ENCODE measurements at places on chromosomes 2 and 18.

DNA sequence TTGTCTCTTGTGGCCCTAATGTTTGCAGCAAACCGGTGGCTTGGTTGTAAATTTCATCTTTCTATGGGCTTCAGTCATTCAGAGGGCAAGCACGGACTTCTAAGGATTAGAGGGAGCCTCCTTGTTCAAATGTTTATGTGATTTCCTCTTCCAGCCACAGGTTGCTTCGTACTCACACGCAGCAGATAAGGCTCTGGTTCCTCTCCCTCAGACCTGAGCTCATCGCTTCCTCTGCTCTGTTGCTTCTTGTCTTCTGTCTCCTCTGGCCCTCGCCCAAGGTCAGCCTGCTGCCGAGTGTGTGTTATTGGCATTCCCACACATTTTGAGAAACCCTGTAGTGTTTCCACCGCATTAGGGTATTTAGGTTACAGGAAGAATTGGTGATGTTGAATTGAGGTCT, 44.0 kb downstream of the MYL12B start:
- DNase-seq, result no peak

- DNase-seq, result no peak
Measured at GRCh38 chr2:134436706-134437105, 182.8 kb downstream of the MGAT5 start.

GRCh38 chr18:7388741-7389140, 157.9 kb downstream of the LRRC30 start:
- DNase-seq, result no peak

DNA sequence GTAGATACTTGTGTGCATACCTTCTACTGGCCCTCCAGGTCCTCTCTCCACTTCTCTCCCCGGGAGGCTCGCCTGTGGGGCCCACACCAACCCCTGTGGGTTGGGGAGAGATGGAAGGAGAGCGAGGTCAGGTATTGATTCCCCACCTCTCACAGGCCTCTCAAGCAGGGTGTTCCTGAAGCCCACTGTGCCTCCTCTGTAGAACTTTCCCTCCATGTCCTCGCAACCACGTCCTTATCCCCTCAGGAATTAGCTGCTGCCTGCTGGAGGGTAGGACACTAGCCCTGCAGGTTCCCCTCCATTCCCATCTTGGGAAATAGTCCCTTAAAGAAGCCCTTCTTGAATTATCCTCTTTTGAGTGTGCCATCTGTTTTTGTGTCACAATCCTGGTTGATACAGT, 38.9 kb upstream of the KLF11 start:
- DNase-seq, result no peak

- no peak for DNase-seq
Measured at GRCh38 chr2:190996338-190996946, 17.5 kb downstream of the STAT1 start.

DNA sequence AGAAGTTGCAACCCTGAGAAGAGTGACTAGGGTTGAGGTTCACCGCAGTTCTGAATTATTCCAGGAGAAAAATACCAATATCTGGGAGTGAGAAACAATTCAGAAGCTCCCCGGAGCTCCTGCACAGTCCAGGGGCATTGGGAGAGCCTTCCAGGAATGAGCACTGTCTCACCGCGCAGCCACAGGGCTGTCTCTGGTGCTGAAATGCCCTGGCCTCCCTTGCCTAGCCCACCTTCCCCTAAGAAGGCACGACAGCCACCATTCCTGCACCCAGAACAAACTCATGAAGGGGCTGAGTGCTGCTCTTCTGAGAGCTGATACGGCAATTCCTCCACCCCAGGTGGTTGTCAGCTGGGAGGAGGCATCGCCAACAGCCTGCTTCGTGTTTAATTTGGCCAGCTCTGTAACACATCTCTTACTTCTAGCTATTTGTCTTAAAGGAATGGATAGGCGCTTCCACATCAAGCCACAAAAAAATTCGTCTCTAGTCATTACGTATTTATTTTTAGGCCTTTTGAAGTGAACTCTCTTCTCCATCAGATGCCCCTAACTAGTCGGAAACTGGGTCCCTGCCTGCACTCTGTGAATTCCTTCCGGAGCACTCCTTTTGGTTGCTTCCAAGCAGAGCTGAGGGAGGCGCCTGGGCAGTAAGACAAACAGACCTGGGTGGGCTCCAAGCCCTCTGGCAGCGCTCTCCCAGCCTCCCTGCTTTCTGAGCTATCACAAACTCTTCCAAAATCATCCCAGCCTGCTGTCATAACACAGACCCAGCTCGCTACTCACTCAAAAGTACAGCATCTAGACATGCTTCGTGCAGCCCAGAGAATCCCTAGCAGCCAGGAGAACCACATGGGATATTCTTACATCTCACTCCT, 120.5 kb upstream of the CCDC68 start:
- no peak for DNase-seq

- no peak for DNase-seq
Measured at GRCh38 chr2:74261204-74261864, 62.9 kb downstream of the MTHFD2 start.

GRCh38 chr18:60663060-60663989, 290.8 kb upstream of the MC4R start:
- no peak for DNase-seq

DNA sequence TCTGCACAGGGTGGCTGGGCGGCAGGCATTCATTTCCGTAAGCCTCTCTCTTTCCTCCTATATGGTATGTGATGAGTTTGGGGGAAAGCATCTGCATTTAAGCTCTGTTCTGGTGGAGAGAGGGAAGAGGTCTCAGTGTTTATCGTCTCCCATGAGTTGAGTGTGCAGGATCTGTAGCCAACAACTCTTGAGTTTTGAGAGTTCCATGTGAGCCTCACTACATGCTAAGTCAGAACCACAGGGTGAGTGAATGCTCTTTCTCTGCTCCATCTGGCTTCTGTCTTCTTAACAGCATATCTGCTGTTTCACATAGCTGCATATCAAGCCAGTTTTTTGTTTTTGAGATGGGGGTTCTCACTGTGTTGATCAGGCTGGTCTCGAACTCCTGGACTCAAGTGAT, 22.7 kb downstream of the RAB31 start:
- DNase-seq, result no peak

DNA sequence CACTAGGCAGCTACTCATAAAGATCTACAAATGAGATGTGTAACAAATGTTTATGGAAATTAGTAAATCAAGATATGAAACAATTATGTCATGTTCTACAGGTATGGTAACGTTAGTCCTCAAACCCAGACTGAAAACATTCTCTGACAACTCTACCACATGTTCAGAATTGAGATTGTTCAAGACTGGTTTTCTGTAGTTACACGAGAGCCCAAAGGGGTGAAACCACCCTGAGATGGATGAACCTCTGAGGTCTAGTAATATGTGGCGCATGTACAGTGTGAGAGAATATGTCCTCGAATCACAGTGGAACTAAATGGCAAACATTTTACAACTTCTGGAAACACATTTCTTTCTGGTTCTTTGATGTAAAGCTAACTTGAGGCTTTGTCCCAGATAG, 614.3 kb downstream of the ZEB2 start:
- no peak for DNase-seq

GRCh38 chr2:238706163-238706562, 141.7 kb upstream of the TWIST2 start:
- DNase-seq, result no peak

- DNase-seq, result no peak
Measured at GRCh38 chr18:44686156-44686555, 5.5 kb downstream of the SETBP1 start.

- DNase-seq, result no peak
Measured at GRCh38 chr18:22045221-22045918, 124.0 kb upstream of the GATA6 start.

DNA sequence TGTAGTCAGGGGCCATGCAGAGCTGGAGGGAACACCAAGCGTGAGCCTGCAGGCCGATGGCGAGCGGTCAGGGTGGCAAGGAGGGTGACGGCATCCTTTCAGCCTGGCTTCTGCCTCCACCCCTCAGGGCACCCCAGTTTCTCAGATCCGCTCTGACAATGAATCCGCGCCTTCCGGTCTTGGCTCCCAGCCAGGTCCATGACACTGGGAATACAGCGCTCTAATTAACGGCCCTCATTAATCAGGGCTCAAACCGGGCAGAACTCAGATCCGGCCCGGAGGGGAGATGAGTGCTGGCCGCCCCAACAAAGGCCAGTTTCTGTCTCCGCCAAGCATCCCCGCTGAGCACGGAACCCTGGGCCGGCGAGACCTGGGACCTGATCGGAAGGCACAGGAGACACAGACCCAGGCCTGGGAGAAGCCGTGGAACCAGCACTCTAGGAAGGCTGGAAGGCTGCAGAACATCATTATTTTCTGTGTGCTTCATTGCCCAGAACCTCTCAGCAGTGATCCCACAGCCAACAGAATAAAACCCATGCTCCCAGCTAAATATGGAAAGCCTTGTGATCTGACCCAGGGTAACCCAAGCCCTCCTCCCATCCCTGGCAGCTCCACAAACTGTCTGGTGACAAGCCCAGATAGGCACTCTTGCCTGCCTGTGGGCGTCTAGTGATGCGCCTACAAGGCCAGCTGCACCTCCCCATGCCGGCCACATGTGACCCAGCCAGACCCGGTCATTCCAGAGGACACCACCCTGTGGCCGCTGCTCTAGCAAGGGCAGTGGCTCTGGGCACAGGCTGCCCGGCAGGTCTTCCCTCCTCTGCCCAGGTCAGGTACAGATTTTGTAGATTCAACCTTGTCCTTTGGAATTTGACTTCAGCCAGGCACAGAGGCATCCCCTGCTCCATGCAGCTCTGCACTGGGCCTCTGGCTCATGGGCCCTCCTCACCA, 438.7 kb upstream of the MYT1L start:
- no peak for DNase-seq

- no peak for DNase-seq
Measured at GRCh38 chr2:53403792-53404413, 363.7 kb upstream of the CHAC2 start.

- DNase-seq, result no peak
Measured at GRCh38 chr18:76977684-76978232, 154.8 kb downstream of the MBP start.

GRCh38 chr18:36539674-36540231, 242.2 kb downstream of the FHOD3 start:
- no peak for DNase-seq

DNA sequence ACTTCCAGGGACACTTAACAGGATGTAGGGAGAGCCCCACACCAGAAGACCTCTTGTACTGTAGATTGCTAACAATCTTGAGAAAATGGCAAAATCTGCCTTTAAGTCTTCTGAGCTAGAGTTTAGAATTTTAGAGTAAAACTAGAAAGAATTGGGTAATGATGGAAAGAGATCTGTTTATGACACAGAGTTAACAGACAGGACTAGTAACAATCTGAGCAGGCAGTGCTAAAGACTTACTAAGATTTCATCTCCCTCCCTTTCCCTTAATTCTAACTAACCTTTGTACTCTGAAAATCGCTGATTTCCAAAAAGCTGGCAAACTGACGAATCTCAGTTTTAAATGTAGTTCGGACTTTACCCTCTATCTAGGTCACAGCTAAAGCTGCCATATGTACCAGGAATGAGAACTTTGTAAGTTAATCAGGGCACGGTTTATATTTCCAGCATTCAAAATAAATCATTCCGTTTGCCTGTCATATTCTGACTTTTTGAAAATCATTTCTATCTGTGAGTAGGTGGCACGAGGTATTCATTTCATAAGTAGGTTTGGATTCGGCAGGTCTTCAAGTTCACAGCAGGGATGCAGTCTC, 256.5 kb upstream of the EPAS1 start:
- DNase-seq, result no peak

GRCh38 chr2:160156100-160156499, 44.0 kb downstream of the ITGB6 start:
- DNase-seq, result no peak

DNA sequence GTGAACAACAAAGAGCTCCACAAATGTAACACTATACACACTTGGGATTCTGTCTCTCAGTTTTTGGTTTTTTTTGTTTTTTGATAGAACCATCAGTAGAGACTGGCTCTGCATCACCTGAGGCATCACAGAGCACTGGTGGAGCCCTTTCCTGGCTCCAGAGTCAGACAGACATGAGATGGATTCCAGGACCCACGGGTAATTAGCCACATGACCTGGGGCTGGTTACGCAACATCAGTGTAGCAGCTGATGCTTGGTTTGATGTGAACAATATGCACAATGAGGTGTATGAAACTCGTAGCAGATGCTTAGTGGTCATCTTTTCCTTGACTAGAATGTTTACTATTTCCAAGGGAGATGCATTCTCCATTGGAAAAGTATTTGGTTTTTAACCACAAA, 40.7 kb downstream of the CMPK2 start:
- no peak for DNase-seq

DNA sequence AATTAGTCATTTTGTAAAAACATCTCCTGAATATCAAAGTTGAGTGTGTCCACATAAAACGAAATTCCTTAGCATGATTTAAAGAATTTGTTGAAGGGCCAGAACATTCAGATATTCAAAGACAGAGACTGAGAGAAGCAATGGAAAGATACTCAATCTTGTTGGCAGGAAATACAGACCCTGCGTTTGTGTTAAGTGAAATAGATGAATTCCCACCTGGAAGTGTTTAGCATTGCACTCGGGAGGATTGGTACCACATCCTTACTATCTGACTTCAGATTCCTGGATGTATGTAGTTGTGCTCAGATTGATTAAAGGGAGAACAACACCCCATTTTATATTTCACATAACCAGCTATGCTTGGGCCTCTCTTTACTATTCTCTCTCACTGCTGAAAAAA, 9.7 kb upstream of the ARL5A start:
- DNase-seq, result no peak

DNA sequence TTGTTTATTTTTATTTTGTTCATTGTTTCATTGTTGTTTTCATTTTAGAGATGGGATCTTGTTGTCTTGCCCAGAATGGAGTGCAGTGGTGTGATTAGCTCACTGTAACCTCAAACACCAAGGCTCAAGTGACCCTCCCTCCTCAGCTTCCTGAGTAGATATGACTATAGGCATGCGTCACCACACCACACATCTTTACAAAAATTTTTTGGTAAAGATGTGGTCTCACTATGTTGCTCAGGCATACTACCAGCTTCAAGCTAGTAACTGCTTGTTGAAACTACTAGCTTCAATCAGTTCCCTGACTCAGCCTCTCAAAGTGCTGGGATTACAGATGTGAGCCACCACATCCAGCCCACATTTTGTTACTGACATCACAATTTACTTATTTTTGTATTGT, 14.8 kb downstream of the FAM237A start:
- no peak for DNase-seq

- DNase-seq, result no peak
Measured at GRCh38 chr2:101111917-101112771, 39.0 kb downstream of the TBC1D8 start.

DNA sequence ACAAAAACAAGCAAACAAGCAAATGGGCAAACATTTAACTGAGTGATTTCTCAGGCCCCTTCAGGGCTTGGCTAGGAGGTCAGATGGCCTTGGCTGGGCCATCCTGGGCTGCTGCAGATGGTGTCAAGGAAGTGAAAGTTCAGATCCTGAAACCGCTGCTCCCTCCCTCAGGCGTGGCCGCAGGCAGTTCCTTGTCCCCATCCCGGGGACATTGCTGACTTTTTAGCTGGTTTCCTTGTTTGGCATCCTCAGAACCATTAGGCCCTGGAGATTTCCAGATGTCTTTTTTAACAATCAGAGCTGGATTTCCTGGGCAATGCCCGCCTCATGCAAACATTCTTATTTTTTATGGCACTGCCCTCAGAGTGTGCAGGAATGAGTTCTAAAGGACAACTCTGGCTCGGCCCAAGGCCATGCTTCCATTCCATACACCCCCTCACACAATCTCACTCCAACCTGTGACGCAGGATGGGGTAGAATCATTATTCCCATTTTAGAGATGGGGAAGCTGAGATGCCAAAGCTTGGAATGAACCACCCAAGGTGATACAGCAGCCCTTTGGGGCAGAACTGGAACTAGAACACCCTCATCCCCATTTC, 86.1 kb upstream of the ZCCHC2 start:
- DNase-seq, result no peak

GRCh38 chr2:36493306-36493705, 104.7 kb downstream of the FEZ2 start:
- no peak for DNase-seq

GRCh38 chr18:59426855-59427254, 67.8 kb upstream of the LMAN1 start:
- DNase-seq, result no peak

Measured in esophagus squamous epithelium (tissue), 5 donors.